Caco-2 (cell line): ENCODE measurements at places on chromosomes 6 and 20.

GRCh38 chr6:44002593-44003344 lies 124.5 kb downstream of the MRPL14 start:
- peak overlapping the region; percentile 75 for H3K27ac ChIP-seq
- peak; percentile 84 for DNase-seq
- H3K4me3 ChIP-seq = peak overlapping the region; percentile 49
- no peaks in the 10 kb centered on the region for H3K36me3 ChIP-seq

GRCh38 chr20:61862881-61863280 lies 202.8 kb downstream of the TAF4 start:
- no peaks in the 10 kb centered on the region for H3K4me1 ChIP-seq
- no peaks in the 10 kb centered on the region for H3K36me3 ChIP-seq
- H3K27me3 ChIP-seq = no peaks in the 10 kb centered on the region; the same call in none of the 2 replicates
- H3K27ac ChIP-seq = no peak overlapping the region
- H3K4me3 ChIP-seq = no peak overlapping the region

DNA sequence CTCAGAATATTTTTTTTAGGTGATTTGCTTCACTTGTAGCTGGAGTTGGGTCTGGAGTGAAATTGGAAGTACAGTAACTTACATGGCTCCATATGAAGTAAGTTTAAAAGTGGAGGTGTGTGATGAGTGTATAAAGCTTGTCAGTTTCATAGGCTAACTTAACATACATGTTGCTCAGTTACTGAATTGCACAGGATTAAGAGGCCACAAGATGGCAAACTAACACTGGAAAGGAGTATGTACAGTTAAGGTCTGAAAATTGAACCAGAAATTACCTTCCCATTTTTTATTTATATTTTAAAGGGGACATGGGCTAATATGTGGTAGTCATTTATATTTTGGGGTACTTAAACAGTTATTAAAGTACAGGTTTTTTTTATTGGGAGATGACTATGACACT lies 45.3 kb upstream of the SMIM8 start:
- DNase-seq = peak; percentile 12
- H3K36me3 ChIP-seq = no peaks in the 10 kb centered on the region
- H3K27me3 ChIP-seq = no peaks in the 10 kb centered on the region
- no peak overlapping the region for H3K4me3 ChIP-seq

- H3K4me3 ChIP-seq = no peak overlapping the region
- H3K27me3 ChIP-seq = no peaks in the 10 kb centered on the region
- no peak for DNase-seq
- H3K36me3 ChIP-seq = peaks cover 28% of the 10 kb centered on the region
- peaks cover 20% of the 10 kb centered on the region for H3K4me1 ChIP-seq
Measured at GRCh38 chr20:49948178-49948577, 12.0 kb downstream of the RNF114 start.

- H3K36me3 ChIP-seq = no peaks in the 10 kb centered on the region
- H3K4me3 ChIP-seq = no peak overlapping the region
- no peak overlapping the region for H3K27ac ChIP-seq
- no peaks in the 10 kb centered on the region for H3K27me3 ChIP-seq
Measured at GRCh38 chr6:105786890-105787655, 299.1 kb upstream of the PRDM1 start.
